Activated CD4-positive, alpha-beta T cell treated with anti-CD3 and anti-CD28 coated beads, Interleukin-2, amount 50 U/mL, for 48 hours (primary cell): ENCODE measurements at places on chromosomes 3 and 15.

GRCh38 chr3:182861348-182861747 lies 68.0 kb downstream of the ATP11B start:
- DNase-seq: no peak

DNA sequence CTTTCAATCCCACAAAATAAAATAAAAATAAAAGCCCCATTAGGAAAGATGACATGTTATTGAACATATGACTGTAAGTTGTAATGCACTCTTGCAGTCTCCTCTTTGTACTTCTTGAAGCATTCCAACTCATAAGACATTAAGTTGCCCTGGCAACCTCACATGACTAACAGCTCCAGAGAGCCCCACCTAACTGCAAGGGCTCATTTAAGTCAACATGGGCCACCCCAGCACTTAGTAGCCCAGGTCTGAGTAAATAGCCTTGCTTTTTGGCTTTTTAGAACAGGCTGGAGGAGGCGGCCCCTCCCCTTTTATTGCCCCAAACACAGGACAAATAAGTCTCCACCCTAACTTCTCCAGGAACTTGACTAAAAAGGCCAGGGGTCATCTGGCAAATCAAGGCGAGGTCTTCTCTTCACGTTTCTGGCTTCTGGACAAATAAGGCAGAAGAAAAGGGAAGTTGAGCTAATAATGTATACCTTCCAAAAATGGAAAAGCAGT lies 135.1 kb downstream of the TMCO5A start:
- no peak for DNase-seq

DNA sequence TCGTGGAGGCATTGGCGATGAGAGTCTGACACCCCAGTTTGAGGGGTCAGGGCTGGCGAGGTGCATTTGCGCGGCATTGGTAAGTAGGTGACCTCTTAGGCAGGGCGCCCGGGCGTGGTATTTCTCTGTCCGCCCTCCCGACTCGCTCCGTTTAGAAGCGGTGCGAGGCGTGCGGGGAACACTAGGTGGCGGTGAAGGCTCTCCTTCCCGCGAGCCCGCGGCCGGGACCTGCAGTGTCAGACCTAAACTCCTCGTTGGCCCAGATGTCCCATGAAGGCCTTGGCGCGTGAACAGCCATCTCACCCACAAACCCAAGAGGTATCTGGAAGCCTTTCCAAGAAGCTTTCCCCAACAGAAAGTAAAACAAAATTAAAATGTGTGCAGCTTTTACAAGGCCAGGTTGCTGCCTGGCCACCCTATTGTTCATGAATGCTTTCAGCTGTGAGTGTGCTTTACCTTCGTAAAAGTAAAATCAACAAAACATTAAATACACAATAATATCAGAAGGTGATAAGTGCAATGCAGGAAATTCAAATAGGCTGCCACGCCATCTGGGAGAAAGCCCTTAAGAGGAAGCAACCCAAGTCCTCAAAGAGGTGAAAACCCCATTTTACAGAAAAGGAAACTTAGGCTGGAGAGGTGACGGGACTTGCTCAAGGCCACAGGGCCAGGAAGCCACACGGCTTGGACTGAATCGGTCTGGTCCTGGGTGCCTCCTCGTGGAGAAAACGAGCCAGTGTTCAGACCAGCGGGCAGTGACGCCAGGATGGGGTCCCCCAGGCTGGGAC lies 120.3 kb downstream of the ETFA start:
- peak; percentile 84 for DNase-seq

GRCh38 chr3:62238431-62238830 lies 134.9 kb downstream of the FEZF2 start:
- DNase-seq: no peak

DNA sequence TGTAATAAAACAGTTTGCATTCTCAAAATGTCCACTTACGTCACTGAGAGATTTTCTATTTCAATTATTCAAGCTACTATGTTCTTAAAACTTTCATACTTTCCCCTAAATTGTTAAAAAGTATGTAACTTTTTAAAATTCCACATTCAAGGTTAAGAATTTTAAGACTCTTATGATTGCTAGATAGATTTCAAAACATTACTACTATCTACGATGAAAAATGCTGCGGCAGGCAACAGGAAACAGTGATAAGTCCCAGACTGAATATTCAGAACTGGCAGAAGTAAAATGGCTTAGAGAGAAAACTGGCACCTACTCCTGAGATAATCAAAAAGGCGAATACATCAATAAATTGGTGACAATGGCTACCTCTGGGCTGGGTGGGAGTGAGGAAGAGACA lies 16.2 kb downstream of the ATP13A3 start:
- DNase-seq: no peak

GRCh38 chr3:197195326-197195725 lies 103.1 kb downstream of the DLG1 start:
- no peak for DNase-seq

- DNase-seq: peak; percentile 17
Observed at GRCh38 chr3:44058022-44058867, 183.4 kb upstream of the TOPAZ1 start.

DNA sequence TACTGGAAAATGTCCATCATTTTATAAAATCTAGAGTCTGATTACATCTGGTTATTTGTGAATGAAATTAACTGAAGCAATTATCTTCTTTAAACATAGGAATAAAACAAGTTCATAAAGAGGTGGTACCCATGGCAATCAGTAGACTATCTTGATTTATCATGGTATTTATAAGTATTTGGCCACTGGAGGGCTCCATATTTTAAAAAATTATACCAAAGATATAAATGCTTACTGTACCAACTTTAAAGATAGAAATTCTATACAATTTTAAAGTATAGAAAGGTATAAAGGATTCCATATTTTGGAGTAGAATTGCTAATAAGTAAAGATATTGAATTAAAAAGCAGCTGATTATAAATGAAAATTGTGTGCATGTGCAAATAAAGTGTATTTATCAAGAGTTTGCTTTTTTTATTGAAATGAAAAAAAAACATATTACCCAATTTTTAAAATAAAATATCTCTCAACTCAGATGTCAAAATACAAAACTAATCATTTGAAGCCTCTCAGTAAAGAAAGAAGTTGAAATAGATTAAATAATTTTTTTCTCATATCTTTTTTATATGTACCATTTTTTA lies 105.3 kb downstream of the BBX start:
- DNase-seq: no peak

- no peak for DNase-seq
Observed at GRCh38 chr3:9730657-9731205, 804 bp upstream of the BRPF1 start.

DNA sequence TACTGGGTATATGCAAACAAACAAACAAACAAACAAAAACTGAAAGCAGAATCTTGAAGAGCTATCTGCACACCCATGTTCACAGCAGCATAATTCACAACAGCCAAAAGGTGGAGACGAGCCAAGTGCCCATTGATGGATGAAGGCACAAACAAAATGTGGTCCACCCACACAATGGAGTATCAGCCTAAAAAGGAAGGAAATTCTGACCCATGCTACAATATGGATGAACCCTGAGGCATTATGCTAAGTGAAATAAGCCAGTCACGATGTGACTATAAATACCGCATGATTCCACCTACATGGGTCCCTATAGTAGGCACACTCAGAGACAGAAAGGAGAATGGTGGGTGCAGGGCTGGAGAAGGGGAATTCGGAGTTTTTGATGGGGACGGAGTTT lies 24.1 kb downstream of the XPC start:
- no peak for DNase-seq

DNA sequence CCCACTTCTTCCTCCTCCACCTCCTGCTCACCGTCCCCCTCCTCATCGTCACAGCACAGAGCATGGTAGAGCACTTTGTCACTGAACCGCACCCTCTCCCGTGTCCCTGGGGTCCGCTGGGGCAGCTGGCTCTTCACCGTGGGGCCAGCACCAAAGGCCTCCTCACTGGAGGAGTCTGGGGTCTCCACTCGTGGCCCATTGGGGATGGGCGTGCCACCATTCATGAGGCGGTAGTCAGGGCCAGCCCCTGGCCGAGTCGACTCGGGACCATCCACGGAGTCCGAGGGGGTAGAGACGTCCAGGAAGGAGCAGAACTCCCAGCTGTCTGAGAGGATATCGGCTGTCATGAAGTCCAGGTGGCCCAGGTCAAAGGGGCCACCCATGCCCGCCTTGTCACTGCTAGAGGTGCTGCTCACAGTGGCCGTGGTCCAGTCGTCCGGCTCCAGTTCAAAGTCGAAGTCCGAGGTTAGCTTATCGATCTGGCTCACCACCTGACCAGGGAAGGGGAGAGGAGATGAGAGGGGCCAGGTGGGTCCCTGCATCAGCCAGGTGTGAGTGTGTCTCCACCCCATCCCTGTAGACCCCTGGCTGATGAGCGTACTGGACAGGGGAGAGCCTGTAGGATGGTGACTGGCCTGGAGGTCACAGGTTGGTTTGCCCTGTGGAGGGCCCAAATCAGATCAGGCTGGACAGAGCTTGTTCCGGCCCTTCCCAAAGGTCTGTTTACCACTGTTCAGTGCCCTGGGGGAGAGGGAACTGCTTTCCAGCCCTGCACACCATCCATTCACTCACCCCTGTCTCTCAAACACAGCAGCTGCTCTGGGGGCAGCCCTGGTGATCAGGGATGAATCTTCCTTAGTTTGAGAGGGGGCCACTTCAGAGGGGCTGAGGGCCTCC lies 12.8 kb downstream of the INSYN1 start:
- no peak for DNase-seq

- no peak for DNase-seq
Observed at GRCh38 chr3:9590282-9590791, 36.7 kb upstream of the LHFPL4 start.

GRCh38 chr3:158683230-158683962 lies 10.9 kb upstream of the LXN start:
- no peak for DNase-seq

DNA sequence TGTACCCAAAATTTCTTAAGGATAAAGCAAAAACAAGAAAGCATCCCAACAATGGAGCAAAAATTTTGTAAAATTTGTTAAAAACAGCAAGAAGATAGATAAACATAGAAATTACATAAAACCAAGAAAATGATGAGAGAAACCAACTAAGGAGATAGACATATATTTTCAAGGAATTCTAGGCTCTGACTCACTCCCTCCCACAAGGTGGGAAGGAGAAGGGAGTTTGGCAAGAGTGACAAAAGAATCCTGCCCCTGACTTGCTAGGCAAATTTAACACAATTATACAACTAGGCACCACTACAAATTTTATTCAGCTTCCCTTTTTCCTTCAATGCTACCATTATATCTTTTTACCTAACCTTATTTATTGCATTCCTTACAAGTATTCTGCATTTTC lies 70.9 kb downstream of the MYO9A start:
- no peak for DNase-seq

DNA sequence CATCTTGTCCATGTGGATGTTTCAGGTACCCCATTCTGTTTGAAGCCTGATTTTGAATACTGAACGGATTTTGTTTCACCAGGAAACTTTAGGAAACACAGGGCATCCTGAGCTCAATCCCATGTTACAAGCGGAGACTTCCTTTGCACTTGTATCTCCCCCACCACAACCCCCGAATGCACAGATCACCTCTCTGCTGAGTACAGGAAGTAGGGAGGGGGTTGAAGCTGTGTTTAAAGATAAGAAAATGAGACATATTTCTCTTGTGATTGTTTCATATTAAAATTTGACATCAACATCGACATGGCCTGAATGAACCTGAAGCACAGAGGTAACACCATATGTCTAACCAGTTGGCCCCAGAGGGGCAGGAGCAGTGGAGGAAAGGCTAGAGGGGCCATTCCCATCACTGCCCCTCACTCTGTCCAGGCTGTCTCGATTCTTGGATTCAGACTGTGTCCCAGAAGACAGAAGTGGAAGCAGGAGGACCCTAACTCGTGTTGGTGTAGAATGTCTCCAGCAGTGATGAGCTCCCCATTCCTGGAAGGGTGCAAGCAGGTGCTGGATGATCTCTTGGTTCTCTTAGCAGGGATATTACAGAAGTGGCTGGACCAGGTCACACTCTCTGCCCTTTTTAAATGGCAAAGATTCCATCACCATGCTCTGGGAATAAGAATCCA lies 59.6 kb upstream of the IQSEC1 start:
- DNase-seq: no peak

DNA sequence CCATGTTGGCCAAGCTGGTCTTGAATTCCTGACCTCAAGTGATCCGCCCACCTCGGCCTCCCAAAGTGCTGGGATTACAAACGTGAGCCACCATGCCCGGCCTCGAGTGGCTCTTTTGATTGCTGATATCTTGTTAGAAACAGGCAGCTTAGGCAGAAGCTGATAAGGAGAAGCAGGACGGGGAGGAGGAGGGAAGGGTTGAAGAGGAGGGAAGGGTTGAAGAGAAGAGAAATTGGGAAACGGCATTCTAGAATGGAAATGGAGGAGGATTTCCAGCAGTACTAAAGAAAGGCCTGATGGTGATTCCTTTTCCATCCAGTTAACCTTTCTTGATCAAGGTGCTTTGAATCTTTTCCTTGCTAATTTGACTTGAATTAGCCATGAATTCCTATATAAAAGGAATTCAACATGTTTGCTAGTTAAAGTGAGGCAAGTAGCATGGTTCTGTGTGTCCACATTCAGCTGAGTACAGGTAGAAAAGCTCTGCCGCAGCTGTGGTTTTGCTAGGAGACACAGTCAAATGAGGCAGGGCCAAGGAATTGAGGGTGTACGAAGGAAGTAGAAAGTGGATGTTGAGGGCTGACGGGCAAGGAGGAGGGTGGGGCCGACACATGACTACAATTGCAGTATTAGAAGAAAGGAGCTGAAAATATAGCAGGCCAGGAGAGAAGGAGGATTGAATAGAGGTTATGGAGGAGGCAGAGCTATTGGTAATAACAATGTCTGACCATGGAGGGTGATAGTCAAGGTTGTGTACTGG lies 27.2 kb upstream of the ATP1B3 start:
- no peak for DNase-seq

DNA sequence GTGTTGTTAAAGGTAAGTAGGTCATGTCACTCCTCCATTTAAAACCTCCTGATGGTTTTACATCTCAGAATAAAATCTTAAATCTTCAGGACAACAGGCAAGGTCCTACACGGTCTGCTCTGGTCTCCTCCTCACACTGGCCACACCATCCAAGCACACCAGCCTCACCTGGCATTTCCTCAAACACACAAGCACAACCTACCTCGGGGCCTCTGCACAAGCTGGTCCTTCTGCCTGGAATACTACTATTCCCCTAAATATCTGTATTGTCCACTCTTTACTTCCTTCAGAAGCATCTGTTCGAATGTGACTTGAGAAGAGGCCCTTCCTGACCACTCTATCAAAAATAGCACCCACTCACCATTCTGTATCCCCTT lies 1.8 kb downstream of the GORASP1 start:
- DNase-seq: no peak

- peak; percentile 47 for DNase-seq
Observed at GRCh38 chr3:12662593-12663400, 1.1 kb downstream of the RAF1 start.

DNA sequence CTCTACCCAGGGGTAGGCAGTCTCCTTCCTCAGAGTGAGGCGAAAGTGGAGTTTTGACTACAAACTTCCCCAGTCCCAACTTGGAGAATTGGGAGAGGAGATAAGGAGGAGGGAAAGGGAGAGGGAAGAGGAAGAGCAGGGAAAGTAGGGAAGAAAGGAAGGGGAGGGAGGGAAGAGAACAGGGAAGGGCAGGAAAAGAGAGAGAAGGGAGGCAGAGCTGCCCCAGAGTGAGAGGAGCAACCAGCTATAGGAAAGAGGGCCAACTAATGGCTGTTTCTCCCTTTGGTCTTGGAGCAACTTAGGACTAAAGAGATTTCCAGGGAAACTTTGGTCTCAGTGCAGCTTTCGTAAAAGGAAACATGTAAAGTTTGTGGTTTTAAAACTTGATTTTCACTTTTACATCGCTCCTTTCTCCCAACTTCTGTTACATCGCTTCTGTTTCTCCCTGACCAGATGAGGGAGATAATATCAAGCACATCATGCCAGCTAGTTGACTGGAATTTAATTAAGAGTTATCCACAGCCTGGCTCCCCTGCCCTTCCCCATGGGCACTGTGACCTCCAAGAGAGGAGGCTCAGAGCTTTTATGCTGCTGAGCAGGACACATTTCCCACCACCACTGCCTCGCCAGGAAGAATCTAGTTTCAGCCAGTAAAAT lies 1.4 kb downstream of the CA12 start:
- no peak for DNase-seq
